ENCODE measurements at places on chromosomes 7 and 10.

GRCh38 chr10:28668363-28669226 is 8.7 kb upstream of the BAMBI start:
- DNase-seq, result no peak

DNA sequence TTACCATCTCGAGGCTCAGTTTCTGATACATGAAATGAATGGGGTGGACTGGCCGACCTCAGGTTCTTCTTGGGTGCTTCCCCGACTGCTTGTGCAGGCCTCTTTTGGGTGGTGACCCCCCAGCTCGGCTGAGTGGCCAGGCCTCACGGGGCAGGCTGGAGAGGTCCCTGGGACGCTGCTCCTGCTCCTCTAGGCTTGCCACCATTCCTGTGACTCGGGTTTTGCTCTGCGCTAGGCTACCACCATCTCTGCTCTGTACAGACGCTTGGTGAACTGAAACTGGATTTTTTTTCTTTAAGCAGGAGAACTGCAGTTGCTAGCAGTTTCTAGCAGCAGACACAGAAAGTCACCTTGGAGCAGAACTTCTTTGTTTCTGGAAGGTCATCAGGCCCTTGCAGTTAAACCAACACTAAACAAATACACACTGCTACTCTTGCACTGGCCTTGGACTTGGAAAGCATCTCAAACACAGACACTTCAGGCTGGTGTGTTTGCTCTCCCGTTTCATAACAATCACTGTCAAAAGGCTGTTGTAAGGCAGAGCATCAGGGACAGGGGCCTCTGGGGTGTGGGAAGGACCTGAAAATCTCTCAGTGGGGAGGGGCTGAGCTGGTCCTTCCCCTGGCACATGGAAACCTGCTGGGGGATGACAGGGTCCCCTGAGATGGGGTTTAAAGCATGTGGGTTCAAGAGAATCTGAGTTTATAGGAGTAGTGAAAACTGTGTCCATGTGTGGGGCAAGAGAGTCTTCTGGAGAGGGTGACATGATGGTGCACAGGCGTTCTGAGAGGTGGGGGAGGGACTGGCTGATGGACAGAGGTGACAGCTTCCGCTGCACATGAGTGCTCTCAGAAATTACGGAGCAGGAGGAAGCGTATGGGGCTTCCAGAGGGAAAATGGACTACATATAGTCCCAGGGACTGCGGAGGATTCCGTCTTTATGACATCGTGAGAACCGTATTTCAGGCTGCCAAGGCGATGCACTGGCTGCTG is 35.0 kb upstream of the GIMAP8 start:
- no peak for DNase-seq

DNA sequence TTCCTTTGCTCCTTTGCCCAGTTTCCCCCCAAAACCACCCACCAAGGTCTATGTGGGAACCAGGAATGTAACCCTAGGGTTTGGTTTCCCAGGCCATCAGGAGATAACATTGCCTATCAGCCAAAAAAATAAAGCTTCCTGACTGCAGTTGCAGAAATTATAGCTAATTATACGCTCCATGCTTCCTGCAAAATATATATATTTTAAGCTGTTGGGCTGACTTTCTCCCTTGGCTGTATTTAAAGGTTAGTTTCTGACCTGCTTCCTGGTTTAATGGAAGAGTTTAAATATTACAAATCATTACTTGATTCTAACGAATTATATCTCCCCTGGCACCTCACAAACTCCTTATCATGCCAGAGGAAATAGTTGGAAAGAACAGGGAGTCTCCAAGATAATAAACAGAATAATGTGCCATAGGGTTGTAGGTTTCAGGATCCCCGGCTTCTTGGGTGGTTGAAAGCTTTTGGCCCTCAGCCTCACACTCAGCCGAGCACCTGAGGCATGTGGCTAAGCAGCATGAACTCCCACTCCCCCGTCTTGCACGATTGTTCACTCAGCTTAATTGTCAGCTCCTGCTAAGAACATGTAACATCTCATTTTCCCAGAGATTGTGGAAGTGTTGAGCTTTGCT is 79.9 kb downstream of the FZD1 start:
- no peak for DNase-seq

DNA sequence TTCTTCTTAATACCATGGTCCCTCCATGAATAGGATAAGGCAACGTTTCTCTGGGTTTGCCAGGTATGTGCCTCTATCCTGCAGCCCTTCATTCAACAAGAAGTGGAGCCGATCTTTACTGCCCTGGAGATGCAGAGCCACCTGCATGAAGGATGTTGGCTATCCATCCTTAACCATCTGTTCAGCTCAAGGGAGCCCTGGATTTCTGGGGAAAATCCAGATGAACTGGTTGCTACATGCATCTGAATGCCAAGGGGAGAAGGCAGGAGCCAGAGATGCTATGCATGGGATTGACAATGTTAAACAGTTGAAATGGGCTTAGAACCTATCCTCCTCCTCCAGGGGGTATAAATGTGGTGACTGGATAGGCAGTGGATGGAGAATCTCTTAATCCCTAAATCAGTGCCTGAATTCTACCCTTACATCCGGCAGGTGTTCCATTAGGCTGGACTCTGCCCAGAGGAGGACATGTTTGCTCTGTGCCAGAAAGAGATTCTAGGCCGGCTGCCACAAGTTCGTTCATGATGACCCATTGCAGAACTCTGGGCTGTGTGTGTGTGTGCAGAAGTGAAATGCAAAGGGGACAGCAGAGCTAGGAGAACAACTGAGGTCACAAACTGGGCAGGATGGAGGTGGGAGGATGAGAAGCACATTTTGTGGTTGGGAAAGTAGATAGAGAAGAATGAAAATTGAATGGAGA is 15.6 kb downstream of the CPED1 start:
- DNase-seq, result no peak

GRCh38 chr10:56181607-56182006 is 179.5 kb downstream of the ZWINT start:
- no peak for DNase-seq
